Eye (tissue), 1 donor: ENCODE measurements at places on chromosomes 13 and 19.

DNA sequence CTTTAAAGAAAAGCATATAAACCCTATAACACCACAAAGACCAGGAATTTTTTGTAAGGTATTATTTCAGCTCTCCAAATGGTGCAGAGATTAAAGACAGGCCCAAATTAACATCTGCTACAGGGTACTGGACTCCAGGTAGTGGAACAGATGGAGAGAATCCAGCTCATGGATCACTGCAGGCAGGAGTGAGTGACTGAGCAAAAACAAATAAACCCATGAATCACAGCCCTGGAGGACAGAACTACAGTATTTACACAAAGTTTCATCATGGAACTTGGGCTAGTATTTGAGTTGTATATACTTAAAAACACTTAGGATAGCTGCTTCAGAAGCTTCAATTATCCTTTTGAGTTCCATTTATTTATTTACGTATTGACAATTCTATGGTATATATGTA lies 132.8 kb upstream of the SPRY2 start:
- no peak for DNase-seq

DNA sequence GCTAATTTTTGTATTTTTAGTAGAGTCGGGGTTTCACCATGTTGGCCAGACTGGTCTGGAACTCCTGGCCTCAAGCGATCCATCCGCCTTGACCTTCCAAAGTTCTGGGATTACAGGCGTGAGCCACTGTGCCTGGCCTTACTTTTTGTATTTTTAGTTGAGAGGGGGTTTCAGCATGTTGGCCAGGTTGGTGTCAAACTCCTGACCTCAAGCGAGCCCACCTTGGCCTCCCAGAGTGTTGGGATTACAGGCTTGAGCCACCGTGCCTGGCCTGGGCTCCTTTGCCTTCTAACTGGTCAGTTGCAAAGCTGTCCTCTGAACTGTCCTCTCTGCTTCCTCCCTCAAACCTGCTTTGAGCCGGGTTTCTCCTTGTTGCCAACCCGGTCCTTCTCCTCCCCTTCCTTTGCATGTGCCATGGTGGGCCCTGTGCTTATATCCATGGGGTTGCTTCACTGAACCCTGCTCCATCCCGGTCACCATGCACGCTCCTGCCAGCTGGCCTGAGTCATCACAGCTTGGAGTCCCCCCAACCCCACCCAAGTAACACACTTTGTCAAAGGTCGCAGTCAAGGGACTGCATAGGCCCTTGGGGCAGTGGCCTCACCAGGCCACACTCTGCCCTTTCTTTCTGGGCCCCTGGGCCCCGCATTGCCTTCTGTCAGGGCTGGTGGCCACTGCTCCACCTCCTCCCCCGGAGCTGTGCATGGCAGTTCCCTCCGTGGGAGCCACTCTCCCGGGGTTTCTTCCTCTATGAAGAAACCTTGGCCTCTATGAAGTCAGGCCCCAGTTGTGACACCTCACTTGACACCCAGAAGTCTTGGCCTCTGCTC lies 21.2 kb downstream of the WTIP start:
- DNase-seq = no peak

GRCh38 chr13:60772726-60773125 lies 375.7 kb downstream of the TDRD3 start:
- DNase-seq = no peak

DNA sequence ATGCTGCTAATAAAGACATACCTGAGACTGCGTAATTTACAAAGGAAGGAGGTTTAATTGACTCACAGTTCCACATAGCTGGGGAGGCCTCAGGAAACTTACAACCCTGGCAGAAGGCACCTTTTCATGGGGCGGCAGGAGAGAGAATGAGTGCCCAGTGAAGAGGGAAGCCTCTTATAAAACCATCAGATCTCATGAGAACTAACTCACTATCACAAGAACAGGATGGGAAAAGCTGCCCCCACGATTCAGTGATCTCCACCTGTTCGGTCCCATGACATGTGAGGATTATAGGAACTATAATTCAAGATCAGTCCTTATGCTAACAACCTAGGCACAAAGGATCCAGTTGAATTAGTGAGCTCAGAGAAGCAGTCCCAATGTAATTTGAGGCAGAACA lies 59.4 kb downstream of the GPC6 start:
- DNase-seq = no peak

- DNase-seq = no peak
Measured at GRCh38 chr19:30717381-30717780, 345.2 kb downstream of the ZNF536 start.

GRCh38 chr13:50613356-50613831 lies 230.1 kb downstream of the DLEU7 start:
- no peak for DNase-seq

DNA sequence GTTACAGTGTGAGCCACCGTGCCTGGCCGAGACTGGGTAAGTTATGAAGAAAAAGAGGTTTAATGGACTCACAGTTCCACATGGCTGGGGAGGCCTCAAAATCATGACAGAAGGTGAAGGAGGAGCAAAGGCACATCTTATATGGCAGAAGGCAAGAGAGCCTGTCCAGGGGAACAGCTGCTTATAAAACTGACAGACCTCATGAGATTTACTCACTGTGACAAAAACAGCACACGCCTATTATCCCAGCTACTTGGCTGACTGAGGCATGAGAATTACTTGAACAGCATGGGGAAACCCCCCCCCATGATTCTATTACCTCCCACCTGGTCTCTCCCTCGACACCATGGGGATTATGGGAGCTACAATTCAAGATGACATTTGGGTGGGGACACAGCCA lies 23.4 kb upstream of the ZNF561 start:
- DNase-seq = peak; percentile 12

GRCh38 chr19:30648866-30649862 lies 277.0 kb downstream of the ZNF536 start:
- peak; percentile 69 for DNase-seq

- DNase-seq = peak; percentile 17
Measured at GRCh38 chr19:28396287-28396831, 816.6 kb downstream of the UQCRFS1 start.

- DNase-seq = no peak
Measured at GRCh38 chr13:40102854-40103253, 447.4 kb downstream of the COG6 start.

DNA sequence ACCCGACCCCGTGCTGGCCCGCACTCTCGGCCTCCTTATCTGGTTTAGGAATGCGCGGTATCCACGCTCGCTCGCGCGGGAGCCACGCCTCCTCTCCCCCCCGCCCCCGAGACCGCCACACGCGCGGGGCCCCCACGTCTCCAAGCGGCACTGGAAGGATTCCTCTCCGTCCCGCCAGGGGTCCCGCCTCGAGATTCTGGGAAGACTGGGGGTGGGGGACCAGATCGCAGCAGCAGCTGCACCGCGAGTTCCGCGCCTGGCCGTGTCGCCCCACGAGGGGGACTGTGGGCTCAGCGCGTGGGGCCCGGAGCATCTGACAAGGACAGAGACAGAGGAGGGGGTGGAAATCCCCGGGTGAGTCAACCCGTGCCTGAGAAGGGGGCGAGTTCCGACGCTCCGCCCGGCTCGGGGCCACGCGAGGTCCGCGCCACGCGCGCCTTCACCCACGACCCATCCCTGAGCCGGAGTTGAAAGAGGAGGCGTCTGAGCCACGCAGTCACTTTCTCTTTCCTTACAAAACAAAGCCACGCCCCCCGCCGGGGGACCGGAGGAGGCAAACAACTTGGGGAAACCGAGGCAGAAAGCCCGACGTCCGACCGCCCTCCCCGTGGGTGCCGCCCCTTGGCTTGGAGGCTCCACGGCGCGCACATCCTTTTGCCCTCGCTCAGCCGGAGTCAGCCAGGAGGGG lies 814 bp downstream of the S1PR2 start:
- DNase-seq = peak; percentile 83

GRCh38 chr13:46176756-46177155 lies 5.2 kb downstream of the LCP1 start:
- no peak for DNase-seq

DNA sequence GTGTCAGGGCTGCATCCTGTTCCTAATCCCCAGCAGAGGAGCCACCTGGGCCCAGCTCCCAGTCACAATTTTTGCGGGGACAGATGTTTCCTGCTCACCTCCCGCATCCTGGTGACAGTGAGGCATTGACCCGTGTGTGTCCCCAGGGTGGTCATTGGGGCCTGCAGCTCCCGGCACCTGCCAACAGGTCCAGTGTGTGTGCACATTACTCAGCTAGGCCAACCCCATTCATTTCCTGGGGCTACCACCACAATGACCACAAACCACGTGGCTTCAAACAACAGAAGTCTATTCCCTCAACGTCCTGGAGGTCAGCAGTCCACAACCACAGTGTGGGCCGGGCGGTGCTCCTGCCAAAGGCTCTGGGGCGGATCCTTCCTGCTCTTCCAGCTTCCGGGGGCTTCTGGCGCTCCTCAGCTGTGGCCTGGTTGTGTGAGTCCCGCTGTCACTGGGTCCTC lies 11.9 kb upstream of the F2RL3 start:
- DNase-seq = no peak

GRCh38 chr19:32669310-32669709 lies 5.7 kb downstream of the ANKRD27 start:
- DNase-seq = no peak

GRCh38 chr19:47253467-47253881 lies 2.9 kb upstream of the CCDC9 start:
- DNase-seq = no peak

- DNase-seq = no peak
Measured at GRCh38 chr13:22298530-22298929, 627.7 kb downstream of the FGF9 start.

GRCh38 chr13:66809485-66809884 lies 420.7 kb downstream of the PCDH9 start:
- peak; percentile 27 for DNase-seq

DNA sequence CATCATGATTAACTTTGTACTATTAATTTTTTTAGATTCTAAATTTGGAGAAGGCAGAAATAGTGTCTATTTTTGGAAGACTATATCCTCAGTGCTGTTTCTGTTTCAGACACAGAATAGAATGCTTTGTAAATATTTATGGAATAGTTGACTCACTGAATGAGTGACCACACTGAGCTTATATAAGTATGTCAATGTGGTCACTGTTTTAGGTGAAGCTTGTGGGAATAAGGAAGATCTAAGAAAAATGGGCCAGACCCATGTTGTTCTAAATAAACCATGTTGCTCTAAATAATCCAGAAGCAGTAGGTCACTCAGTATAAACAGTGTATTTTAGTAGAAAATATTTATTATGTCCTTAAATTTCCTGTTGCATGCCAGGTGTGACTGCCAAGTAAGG lies 45.5 kb upstream of the DACH1 start:
- DNase-seq = no peak

GRCh38 chr19:3125900-3126524 lies 9.8 kb upstream of the GNA15 start:
- DNase-seq = peak; percentile 60

GRCh38 chr13:21031594-21032275 lies 29.7 kb downstream of the LATS2 start:
- no peak for DNase-seq

- DNase-seq = no peak
Measured at GRCh38 chr19:19444681-19445155, 39.2 kb downstream of the GATAD2A start.

- peak; percentile 93 for DNase-seq
Measured at GRCh38 chr19:51422053-51422448, 4.6 kb upstream of the SIGLEC10 start.

- DNase-seq = no peak
Measured at GRCh38 chr13:30121244-30121643, 186.1 kb downstream of the KATNAL1 start.

GRCh38 chr19:2529473-2529918 lies 53.6 kb downstream of the GADD45B start:
- no peak for DNase-seq

GRCh38 chr19:10419646-10420443 lies 493 bp upstream of the PDE4A start:
- peak; percentile 83 for DNase-seq

DNA sequence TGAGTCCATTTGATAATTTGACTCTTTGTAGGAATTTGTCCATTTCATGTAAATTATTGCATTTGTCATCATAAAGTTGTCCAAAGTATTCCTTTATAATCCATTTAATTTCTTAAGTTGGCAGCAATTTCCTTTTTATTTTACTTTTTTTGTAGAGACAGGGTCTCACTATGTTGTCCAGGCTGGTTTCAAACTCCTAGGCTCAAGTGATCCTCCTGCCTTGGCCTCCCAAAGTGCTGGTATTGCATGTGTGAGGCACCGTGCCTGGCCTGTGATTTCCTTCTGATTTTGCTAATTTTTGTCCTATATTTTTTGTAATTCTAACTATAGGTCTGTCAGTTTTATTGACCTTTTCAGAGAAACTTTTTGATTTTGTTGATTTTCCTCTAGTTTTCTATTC lies 84.9 kb downstream of the URI1 start:
- no peak for DNase-seq

GRCh38 chr13:41004875-41005693 lies 14.0 kb downstream of the ELF1 start:
- DNase-seq = no peak

- no peak for DNase-seq
Measured at GRCh38 chr19:37333457-37333856, 37.4 kb upstream of the ZNF527 start.

- no peak for DNase-seq
Measured at GRCh38 chr13:73358606-73359095, 299.8 kb downstream of the KLF5 start.

DNA sequence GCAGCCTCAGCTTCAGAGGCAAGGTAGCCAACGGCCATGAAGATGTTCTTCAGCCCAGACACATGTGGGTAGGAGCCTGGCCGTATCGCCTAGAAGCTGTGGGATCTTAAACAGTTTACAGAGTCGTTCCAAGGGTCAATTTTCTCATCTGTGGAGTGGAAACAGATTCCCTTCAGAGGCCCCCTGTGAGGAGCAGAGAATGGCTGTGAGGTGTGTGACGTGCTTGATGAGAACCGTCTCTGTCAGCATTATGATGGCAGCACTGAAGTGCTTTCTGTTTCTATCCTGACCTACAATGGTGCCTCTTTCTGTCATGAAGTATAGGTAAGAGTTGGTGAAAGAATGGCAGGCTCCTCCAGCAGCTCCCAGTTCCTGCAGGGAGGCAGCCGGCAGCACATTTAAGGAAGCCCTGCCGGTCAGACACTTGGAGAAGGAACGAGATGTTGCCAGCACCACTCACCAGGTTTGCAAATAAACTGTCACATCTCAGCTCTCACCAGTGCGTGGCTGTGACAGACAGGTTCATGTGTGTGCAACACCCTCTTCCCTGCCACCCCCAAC lies 277.3 kb downstream of the FOXO1 start:
- no peak for DNase-seq

DNA sequence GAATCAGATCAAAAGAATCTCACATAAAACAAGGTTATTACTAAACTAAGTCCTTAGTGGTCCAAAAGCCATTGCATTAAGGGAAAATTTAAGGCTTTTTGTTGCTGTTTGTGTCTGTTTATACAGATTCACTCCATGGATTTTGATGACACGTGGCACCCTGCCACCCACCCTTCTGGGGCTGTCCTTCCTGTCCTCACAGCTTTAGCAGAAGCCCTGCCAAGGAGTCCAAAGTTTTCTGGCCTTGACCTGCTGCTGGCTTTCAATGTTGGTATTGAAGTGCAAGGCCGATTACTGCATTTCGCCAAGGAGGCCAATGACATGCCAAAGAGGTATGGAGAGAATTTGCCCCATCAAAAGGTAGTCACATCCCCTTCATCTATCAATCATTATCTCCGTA lies 6.9 kb downstream of the ACOD1 start:
- no peak for DNase-seq
